Stimulated activated CD4-positive, alpha-beta T cell treated with anti-CD3 and anti-CD28 coated beads, Interleukin-15, amount 100 ng/mL, for 1 hour (primary cell): ENCODE measurements at places on chromosomes 2 and 18.

- no peak for DNase-seq
Measured at GRCh38 chr2:109139002-109139401, 10.0 kb downstream of the SH3RF3 start.

GRCh38 chr2:133097666-133098065, 427.7 kb upstream of the LYPD1 start:
- no peak for DNase-seq

DNA sequence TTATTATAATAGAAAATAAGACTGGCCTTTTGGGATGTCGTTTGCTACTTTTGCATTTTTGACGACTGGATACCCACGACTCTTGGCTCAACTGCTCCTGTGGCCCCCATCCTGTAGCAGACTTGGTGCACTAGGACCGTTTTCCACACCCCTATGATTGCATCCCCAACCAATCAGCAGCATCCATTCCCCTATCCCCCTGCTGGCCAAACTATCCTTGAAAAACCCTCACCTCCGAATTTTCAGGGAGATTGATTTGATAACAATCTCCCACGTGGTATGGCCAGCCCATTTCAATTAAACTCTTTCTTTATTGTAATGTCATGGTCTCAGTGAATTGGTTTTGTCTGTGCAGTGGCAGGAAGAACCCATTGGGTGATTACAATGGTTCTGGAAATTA, 37.9 kb upstream of the TTR start:
- DNase-seq: no peak

DNA sequence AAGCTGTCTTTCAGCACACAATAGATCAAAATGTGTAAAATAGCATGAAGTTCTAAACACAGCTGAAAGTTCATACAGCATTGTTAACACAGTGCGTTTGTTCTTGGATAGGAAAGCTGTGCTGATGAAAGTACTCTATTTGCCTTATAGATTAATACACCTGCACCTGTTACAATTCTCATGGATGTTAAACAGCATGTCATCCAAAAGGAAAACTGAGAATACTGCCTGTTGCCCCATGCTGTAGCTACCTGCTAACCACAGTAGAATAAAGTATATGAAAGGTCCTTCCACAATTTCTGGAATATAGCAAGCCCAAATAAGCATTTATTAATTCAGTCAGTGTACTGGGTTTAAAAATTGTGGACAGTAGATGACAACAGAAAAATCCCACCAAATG, 166.7 kb upstream of the DTNA start:
- DNase-seq: no peak

DNA sequence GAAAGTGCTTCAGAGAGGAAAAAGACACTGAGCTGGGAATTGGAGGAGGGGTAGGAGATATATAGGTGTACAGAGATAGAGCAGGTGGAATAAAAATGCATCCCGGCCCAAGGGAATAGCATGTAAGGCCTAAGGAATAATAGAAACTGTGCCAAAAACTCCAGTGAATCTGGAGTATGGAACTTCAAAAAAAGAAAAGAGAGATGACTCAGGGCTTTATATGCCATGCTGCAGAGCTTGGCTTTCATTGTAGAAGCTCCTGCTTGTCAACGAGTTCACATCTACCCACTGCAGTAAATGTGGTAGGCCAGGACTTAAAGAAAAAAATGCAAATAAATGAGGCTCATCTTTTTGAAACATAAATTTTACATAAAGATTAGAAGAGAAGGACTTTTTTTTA, 131.8 kb downstream of the MREG start:
- no peak for DNase-seq

- DNase-seq: no peak
Measured at GRCh38 chr2:231277962-231278361, 79.5 kb downstream of the ARMC9 start.

DNA sequence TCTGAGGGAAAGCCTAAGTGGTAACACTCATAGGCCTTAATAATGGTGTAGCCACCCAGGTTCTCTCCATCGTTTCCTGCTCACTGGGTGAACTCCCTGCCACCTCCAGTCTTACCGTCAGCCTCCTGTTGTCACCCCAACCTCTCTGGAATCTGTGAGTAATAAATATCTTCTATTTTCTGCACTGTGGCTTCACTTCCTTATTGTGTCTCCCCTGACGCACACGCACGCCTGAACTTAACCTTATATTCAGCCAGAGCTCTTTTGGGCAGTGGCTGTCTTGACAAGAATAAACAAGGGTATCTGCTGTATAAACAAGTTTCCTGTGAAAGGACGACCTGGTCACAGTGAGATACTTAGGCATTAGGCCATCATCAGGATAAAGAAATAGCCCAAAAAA, 467.2 kb downstream of the SPAG16 start:
- DNase-seq: no peak
